ENCODE measurements at places on chromosomes 3 and 15.

GRCh38 chr3:160038862-160039562 lies 50.4 kb downstream of the IL12A start:
- DNase-seq: no peak

DNA sequence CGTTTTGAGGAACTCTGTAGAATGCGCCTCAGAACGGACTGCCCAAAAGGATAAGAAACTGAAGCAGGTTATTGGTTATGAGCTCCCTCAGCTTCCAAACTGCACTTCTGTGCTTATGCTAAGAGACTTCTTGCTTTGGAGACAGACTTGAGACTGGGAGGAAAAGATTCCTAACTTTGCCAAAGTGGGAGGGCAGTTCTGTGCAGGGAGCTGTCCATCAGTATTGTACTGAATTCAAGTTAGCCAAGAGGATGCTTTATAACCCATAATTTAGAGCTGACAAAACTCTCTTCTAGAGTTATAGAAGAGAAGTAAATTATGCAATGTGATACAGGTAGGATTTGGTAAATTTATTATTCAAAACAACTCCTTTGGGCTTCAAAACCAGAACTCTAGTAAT lies 519.8 kb upstream of the GBE1 start:
- DNase-seq: peak; percentile 4

DNA sequence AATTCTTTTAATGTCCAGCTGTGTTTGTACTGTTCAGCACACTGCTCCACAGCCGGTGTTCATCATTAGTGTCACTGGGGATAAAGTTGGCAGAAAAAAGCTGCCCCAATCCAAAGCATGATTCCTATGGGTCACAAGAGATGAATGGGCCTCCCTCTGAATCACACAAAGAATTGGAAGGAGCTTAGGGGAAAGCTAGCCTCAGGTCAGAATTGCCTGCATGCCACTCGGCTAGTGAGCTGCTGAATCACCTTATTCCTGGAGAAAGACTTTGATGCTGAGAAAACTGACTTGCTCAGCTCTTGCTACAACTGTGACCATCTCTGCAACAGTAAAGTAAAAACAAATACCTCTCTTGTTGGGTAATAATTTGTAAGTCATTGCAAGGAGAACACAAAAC lies 3.5 kb downstream of the CCK start:
- DNase-seq: peak; percentile 73

DNA sequence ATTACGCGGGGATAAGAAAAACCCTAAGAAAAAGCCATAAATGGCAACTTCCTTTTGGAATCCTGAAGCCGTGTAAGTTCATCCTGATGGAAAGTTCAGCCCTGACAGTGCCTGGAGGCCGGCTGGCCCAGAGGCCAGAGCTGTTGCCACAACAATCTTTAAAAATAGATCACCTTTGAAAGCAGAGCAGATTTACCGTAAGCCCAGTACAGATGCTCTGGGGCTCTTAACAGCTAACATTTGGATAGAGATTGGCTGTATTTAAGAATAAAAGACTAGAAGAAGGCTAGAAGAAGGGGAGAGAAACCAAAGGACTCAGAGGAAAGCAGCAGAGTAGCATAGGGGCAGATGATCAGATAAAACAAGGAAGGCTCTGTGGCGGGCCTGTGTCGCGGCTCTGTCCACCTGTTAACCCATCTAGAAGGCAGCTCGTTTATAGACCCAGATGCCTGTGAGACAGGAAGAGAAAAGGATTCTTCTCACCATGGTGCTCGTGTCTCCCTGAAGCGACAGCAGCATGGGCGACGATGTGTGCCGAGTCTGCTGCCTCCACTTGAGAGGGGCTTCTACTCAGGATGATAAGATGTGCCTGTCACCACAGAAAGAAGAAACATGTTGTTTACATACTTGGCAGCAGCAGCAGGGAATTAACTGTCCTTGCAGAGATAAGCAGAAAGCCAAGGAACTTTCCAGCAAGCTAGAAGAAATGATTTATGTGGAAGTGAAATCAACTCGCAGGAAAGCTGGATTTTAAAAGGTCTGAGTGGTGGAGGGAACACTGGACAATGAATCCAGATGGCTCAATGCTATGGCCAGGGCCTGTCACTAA lies 69.9 kb downstream of the SYNM start:
- DNase-seq: no peak

DNA sequence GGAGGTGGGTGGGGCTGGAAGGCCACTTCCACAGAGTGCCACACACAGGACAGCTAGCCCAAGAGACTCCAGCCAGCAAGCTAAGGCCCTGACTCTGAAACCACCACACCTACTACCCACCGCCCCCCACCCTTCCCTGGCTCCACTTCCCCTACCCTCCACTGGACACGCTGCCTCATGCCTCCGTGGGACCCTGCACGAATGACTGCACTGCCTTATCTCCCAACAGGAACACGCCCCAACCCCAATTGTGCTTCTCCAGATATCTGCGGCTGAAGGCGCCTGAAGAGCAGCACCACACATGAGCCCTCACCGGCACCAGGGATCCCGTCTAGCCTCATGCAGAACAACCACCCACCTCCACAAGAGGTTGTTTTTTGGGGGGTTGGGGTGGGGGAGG lies 2.7 kb downstream of the LINGO1 start:
- no peak for DNase-seq

- DNase-seq: no peak
Measured at GRCh38 chr15:59738676-59739075, 49.6 kb upstream of the BNIP2 start.

DNA sequence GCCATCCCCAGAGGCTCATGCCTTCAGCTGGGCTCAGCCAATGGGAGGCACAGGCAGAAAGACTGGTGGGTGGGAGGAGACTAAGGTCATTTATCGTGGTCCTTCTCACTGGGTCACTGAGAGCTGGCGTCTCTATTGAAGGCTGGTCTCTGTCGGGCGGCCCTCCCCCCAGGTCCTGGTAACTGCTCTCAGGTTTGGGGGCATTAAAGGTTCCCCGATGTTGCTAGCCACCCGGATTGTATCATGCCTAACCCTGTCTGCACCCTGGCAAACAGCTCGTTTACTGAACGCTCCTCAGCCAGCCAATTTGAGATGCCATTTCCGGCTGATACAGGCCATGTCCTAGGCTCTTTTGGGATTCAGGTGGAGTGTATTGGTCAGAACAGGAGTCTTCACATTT lies 10.5 kb downstream of the SELENOS start:
- no peak for DNase-seq

GRCh38 chr3:64805978-64806377 lies 118.2 kb upstream of the ADAMTS9 start:
- DNase-seq: no peak

GRCh38 chr15:69825941-69826818 lies 271.5 kb downstream of the TLE3 start:
- DNase-seq: no peak

Measured in fibroblast of upper back skin (primary cell).